ENCODE measurements at places on chromosomes 11 and 22.

DNA sequence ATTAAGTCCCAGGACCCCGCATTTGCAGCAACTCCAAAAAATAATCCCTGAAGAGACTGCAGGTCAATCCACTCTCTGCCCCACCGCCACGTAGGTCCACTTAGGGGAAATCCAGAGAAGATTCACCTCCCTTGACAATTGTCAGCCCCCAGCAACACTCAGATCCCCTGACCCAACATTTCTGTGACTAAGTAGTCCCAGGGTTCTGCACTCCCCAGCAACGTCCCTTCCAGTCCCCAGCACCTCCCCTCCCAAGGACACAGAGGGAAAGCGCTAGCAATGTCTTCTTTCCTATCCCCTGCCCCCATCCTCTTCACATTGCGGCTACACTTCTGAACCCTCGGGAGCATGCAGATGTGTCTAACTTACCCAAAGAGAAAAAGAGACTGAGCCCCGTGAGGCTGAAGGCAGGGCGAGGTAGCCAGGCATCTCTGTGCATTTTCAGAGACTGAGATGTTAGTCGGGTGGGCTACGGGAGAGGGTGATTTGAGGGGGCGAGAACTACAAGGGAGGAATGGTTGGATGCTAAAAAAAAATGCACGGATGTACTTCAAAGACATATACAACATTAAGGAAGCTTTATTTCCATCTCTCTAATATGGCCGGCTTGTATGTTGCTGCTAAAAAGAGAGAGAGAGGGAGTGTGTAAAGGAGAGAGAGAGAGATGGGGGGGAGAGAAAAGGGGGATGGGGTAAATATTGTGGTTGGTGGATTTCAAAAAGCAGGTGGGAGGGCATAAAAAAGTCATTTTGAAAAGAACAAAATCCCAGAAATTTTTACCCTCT lies at the start of gene SCN2B:
Gene SCN2B (minus strand): TSS at position 647 of the 785 bp plus-strand sequence. CDS start 208 bp downstream, at position 439.
- peak; percentile 19 for DNase-seq

GRCh38 chr11:44732564-44732963 lies 5.8 kb downstream of the TSPAN18 start:
- no peak for DNase-seq

- no peak for DNase-seq
These were observed 46.6 kb upstream of the SORL1-AS1 start for GRCh38 chr11:121499405-121499804.

DNA sequence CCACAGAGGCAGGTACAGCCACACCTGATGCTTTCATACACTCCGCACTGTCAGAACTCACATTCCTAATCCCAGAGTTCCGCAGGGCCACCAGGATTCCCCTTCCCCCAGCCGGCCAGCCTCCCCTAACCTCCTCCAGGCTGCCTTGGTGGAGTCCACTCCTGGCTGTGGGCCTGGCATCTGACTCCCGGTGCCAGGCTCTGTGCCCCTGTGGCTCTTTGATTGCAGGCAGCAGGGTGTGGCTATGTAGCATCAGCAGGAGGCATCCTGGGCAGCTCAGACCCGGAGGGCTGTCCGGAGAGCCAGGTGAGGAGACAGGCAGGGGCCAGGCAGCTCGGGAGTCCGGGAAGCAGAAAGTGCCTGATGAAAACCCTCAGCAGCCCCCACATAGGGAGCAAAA lies 1432.9 kb downstream of the BRD1 start:
- no peak for DNase-seq

- no peak for DNase-seq
These were observed 10.2 kb downstream of the RTN4R start for GRCh38 chr22:20258021-20258299.

GRCh38 chr22:37313376-37314314 lies 31.3 kb downstream of the CYTH4 start:
- no peak for DNase-seq

GRCh38 chr11:130601764-130602460 lies 153.5 kb downstream of the ADAMTS15 start:
- DNase-seq, result no peak

- no peak for DNase-seq
These were observed 8.1 kb downstream of the FBXO7 start for GRCh38 chr22:32482708-32483107.
